ENCODE measurements at places on chromosomes 7 and 10. TPM values are rescaled to one million over a fixed set of nuclear protein-coding genes. Genes with fewer than 3 reads are reported as not detected.

The LYZL2 gene
- not detected for total RNA-seq

The DPYSL4 gene
- total RNA-seq, result 14.7 TPM

The SGMS1 gene
- total RNA-seq, result 39.2 TPM

The HOXA10 gene
- total RNA-seq, result 0.36 TPM

The KNDC1 gene
- under 0.01 TPM for total RNA-seq

The OPN4 gene
- not detected for total RNA-seq

The JMJD1C gene
- 82.7 TPM for total RNA-seq

The TRPV5 gene
- not detected for total RNA-seq

The MEPCE gene
- 42.9 TPM for total RNA-seq

The URGCP gene
- total RNA-seq, result 18.2 TPM

The CFAP70 gene
- 0.27 TPM for total RNA-seq

The DNAJC12 gene
- total RNA-seq, result 0.45 TPM
